ENCODE measurements at places on chromosomes 5 and 9. TPM values are rescaled to one million over a fixed set of nuclear protein-coding genes. Genes with fewer than 3 reads are reported as not detected.

Gene CDH18
- total RNA-seq, result 0.41 TPM

DNA sequence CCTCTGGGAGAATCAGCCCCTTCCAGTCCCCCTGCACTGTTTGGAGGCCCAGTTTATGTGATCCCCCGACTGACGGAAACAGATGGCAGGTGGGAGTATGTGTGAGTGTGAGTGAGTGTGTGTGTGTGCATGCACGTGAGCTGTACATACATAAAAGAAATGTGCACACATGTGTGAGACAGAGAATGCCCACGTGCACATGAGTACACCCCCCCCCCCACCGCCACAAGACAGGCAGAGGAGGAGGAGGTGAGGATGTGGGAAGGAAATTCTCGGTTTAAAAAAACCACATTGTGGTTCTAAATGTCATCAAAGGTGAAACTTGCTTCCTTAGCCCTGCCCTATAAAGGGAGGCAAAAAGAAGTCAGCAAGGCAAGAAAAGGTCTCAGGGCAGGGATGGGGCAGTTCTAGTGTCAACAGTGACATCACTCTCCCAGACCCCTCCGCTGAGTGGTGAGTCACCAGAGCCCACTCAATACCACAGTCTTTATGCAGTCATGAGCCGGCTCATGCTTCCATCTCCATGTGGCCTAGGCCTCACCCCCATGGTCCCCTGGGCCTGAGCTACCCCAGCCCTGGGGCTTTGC lies 79.2 kb upstream of the HSPA9 start:
- no peak for DNase-seq

DNA sequence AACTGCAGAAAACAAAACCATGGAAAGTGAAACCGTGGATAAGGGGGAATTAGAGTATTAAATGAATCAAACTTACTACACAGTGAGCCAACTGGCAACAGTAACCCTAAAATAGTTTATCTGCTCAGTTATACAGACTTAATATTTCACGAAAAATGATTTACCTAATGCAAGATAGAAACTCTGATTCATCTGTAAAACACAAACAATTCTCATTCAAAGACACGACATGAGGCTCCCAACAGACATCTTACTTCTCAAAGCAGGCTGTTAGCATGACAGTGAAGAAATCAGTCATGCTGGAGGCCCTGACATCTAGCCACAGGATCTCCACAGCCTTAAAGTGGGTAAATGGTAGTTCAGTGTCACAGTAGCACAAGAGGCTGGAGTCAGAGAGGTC lies 131.2 kb downstream of the FBN2 start:
- DNase-seq, result no peak

DNA sequence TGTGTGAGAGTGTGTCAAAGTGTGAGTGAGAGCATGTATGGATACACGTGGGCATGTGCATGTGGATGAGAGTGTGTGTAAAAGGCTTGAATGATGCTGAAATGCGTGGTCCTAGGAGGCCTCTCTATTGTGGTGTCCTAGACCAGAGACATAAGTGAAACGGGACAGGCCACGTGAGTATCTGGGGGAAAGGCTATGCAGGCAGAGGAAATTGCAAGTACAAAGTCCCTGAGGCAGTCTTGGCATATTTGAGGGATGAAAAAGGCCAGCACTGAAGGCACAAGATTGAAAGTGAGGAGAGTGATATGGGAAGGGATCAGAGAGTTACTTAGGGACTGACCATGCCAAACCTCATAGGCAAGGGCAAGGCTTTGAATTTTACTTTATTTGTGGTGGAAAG lies 67.2 kb upstream of the CCDC152 start:
- no peak for DNase-seq

- no peak for DNase-seq
Measured at GRCh38 chr9:16191191-16191590, 638.3 kb downstream of the CCDC171 start.

- no peak for DNase-seq
Measured at GRCh38 chr9:95757439-95757838, 118.1 kb upstream of the ERCC6L2 start.

Gene NKD2
- total RNA-seq, result 2.2 TPM

DNA sequence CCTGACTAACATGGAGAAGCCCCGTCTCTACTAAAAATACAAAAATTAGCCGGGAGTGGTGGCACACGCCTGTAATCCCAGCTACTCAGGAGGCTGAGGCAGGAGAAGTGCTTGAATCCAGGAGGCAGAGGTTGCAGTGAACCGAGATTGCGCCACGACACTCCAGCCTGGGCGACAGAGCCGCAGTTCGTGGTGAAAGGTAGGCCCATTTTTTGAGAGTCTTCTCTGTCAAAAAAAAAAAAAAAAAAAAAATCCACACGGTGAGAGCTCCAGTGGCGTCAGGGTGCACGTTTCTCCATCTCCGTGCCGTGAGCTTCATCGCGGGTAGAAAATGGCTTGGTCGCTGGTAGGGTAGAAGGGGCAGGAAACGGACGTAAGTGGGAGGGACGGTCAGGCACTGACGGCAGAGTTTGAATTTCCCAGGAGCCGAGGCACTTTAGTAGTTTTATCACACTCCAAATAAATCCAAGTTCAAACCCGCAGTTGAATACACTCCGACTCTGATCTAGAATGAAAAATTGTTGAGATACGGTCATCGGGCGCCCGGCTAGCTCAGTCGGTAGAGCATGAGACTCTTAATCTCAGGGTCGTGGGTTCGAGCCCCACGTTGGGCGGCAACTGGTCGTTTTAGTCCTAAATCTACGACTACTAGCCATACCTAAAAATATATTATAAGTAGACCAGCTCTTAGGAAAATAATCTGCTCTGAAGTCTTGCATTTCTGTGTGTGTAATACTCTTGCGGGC lies 2.4 kb upstream of the TRIM7 start:
- peak; percentile 86 for DNase-seq

DNA sequence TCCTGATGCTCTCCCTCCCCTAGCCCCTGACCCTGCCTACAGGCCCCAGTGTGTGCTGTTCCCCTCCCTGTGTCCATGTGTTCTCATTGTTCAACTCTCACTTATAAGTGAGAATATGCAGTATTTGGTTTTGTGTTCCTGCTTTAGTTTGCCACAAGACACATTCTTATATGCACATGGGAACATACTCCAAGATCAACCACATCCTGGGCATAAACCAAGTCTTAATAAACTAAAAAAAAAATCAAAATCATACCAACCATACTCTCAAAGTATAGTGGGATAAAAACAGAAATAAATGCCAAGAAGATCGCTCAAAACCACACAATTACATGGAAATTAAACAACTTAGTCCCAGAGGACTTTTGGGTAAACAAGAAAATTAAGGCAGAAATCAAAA lies 11.2 kb upstream of the ZCCHC9 start:
- no peak for DNase-seq

Gene SLC6A7
- total RNA-seq, result not detected

Gene ARHGEF37
- total RNA-seq, result 8.5 TPM

DNA sequence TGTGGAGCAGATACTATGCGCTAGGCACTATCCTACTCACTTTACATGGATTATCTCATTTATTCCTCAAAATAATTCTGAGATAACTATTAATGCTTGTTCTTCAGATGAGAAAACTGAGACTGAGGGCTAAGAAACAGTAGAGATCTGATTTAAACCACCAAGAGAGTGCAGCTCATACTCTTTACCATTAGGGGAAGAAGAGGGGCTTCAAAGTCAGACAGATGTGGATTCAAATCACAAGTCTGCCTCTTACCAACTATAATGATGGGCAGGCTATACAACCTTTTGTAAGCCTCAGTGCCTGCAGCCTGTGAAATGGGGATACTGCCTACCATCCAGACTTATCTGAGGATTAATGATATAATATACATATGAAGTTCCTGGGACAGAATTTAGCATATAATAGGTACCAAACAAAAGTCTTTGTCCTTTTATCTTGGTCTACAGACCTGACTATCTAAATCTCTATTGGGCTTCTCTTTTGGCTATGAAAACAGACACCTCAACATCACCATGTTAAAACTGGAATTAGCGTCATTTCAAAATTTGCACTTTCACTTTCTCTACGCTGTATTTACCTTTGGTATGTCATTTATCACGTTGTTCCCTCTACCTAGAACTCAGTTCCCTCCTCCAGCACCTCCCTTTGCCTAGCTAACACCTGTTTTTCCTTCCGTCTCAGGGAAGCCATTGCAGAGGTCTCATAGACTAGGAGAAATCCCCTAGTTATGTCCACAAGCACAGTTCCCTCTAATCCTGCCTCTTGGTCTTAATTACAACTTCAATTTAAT lies 13.8 kb upstream of the TMEM267 start:
- no peak for DNase-seq

DNA sequence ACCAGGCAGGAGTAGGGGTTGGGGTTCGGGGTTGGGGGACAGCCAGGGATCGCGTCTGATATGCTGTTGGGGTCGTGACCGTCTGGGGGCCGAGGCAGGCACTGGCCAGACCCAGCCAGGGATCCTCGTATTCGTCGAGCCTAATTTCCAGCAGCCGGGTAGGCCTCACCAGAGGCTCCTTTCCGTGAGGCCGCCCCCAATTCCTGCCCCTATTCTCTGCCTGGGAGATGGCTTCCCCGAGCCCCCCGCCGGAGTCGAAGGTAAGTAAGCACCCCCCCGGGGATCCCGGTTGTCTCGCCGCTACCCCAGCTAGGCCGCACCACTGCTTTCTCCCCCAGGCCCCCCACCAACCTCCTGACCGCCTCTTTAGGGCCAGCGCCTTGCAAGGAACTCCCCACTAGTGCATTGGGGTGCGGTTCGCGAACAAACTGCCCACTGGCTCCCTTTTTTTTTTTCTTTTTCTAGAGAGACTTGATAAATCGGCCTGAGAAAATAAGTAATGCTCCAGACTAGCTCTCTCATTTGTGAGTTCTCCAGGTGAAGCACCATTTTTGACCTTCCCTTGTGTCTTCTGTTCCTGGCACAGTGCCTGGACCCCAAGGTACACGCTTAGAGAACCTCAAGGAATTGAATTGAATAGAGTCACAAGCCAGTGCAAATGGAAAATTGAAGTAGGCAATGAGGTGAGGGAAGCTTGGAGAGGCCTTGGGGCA lies 435 bp downstream of the ZNF189 start:
- no peak for DNase-seq

Gene NOL8
- 28.4 TPM for total RNA-seq

- no peak for DNase-seq
Measured at GRCh38 chr5:157354800-157355199, 88.9 kb downstream of the CYFIP2 start.

Gene PTCD2
- total RNA-seq, result 9.3 TPM

DNA sequence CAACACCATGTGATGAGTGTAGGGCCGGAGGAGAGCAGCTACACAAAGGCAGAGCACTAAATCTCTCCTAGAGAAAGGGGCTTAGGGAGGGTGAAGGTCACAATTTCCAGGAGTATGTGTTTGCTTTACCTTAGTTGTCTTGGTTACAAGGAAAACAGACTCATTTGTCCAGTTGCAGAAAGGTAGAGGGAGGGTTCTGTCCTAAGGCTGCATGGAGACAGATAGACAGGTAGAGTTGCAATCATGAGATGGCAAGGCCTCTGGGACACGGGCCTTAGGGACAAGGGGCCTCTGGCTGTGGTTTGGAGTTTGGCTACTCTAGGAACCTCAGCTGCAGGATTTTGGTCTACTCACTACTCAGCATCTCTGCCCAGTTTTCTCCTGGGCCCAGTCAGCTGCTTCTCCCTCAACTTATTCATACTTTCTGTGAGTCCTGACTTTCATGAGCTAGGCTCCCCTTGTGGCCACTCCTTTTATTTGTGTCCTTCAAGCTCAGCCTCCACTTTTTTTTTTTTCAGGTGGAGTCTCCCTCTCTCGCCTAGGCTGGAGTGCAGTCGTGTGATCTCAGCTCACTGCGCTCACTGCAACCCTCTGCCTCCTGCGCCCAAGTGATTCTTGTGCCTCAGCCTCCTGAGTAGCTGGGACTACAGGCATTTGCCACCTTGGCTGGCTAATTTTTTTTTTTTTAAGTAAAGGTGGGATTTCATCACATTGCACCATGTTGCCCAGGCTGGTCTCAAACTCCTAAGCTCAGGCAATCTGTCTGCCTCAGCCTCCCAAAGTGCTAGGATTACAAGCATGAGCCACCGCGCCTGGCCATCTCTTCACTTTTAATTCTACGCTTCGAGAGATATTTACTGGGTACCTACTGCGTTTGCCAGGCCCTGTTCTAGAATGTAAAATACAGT lies 76.6 kb downstream of the PTPDC1 start:
- no peak for DNase-seq

DNA sequence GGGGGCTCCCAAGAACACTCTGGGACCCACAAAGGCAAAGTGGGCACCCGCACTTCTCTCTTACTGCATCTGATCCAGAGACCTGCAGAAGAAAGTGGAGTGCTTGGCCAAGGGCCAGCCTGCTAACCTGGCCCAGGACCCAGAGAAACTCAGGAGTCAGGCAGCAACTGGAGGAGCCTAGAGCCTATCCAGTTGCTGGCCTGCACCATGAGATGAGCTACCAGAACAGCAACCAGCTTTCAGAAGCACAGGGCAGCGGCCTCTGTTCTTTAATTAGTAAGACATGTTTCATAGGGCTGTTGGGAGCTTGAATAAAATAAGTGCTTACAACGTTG lies 298.3 kb downstream of the GADD45G start:
- no peak for DNase-seq

DNA sequence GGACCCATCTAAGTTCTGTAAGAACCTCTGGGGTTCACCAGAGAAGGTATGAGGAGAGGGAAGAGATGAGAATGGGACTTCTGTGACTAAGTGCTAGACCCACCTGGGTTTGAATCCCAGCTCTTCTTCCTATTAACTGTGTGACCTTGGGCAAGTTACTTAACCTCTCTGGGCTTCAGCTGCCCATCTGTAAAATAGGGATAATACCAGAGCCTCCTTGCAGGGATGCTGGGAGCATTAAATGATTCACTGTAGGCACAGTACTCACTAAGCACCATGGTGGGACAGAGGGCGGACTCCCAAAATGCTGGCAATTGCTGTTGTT lies 53.6 kb downstream of the WHRN start:
- DNase-seq, result no peak

DNA sequence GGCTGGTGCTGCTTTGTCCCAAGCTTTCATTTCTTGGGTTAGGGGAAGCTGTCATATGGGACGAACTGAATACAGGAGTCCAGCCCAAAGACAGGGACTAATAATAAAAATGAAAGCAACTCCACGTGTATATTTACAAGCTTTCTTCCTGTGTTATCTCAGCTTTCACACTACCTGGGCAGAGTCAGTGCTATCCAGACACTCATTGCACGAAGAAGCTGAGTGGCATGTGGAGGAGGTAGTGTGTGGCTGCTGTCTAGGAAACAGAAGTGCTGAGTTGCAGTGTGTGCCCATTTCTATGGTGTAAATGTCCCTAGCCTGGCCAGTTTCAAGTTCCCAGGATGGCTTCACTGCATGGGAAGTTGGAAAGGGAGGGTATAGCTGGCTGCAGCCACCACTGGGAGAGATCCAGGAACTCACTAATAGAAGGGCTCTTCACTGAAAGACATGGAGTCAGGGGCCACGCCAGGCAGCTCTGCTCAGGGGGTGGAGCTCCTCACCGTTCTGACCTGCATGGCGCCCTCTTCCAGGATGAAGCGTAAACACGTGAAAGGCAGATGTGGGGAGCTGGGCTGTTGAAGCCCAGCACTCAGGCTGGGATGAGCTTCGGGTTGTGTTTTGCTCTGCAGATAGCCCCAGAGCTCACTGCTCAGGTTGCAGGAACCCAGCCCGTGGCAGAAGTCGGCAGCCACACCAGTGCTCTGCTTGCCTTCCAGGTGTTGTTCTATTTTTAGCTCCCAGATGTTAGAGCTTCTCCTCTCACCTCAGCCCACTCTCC lies 116.9 kb downstream of the IRX2 start:
- no peak for DNase-seq

Data from glomerular endothelial cell (primary cell).